ENCODE measurements at places on chromosomes 4 and X. TPM values are rescaled to one million over a fixed set of nuclear protein-coding genes. Genes with fewer than 3 reads are reported as not detected.
A peak's percentile ranks its signal among the peaks of the same experiment; 100 is the strongest.

- ATAC-seq, result no peak
Observed at GRCh38 chr4:15779809-15780208, 1.7 kb downstream of the CD38 start.

DNA sequence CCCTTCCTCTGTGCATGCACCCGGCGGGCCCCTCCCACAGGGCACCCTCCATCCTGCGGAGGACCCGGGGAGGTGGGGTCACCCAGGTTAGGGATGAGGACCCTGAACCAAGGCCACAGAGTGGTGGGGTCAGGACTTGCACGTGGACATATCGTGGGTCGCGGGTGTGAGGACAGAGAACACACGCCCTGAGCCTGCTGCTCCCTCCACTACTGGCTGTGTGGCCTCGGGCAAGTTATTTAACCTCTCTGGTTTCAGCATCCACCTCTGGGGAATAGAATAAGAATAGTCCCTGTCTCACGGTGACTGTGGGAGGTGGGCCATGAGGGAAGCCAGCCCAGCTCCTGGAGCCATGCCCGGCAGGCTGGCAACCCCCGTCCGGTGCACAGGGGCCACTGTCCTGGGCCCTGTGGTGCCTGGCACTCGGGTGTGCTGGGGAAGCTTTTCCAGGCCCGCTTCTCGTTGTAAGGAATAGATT, 5.1 kb downstream of the PSAPL1 start:
- no peak for ATAC-seq

DNA sequence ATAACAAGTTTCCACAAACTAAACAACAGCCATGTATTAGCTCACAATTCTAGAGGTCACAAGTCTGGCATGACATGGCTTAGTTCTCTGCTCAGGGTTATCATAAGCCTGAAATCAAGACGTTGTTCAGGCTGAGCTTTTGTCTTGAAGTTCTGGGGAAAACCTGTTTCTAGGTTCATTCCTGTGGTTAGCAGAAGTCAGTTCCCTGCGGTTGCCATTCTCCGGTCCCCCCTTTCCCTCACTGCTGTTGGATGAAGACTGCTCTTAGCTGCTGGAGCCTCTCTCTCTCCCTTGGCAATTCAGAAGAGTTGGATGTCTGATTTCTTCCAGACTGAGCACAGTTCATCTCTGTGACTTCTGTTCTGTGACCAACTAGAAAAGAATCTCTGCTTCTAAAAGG, 962.6 kb downstream of the PCDH7 start:
- no peak for ATAC-seq

- no peak for ATAC-seq
Observed at GRCh38 chr4:147741190-147741788, 9.4 kb downstream of the ARHGAP10 start.

IL21 gene
- total RNA-seq, result not detected

DNA sequence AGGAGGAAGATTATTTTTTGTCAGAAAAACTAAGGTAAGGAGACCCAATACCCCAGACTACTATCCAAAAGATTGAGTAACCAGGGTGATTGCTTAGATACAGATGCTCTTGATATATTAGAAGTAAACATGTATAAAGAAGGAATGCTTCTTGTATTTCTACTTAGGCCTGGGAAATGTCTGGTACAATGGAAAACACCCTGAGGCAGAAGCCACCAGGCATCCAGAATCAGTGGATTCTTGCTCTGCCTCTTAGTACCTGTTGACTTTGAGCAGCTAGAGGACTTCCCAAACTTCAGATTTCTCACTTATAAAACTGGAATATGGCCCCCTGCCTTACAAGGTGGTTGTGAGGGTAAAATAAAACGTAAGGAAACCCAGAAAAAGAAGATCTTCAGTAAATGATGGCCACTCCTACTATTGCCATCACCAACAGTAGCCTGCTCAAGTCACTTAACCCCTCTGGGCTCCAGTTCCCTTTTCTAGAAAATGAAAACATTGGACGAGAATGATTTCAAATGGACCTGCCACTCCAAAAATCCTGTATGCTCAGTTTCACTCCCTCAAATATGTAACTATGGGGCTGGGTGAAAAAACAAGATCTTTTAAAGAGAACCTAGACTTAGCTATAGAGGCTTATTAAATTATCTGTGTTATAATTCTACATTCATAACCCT, 56.6 kb downstream of the AMELX start:
- ATAC-seq, result no peak

DNA sequence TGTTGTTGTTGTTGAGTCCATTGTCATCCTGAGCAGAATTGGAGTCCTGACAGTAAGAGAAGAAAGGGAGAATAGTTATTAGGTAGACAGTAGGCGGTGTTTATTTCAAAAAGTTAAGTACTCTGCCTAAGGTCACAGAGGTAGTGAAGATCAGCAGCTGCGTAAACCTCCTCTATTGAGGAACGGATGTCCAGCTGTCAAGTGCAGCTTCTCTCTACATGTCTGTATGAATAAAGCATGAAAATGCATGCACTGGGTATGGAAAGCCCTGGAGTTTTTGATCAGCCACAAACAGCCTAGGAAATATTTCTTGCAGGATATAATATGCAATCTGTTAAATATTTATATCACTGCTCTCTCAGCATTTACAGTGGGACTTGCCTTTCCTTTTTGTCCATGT, 109.4 kb upstream of the CBLL2 start:
- peak; percentile 82 for ATAC-seq

BMP15 gene
- total RNA-seq, result not detected

CLNK gene
- total RNA-seq, result not detected

GRCh38 chr4:40363945-40364344, 28.8 kb downstream of the CHRNA9 start:
- no peak for ATAC-seq

GRCh38 chrX:45266456-45266855, 65.8 kb upstream of the DIPK2B start:
- no peak for ATAC-seq

All from motor neuron (in vitro differentiated cells).